ENCODE measurements at places on chromosomes 5 and 9. TPM values are rescaled to one million over a fixed set of nuclear protein-coding genes. Genes with fewer than 3 reads are reported as not detected.
A peak's percentile ranks its signal among the peaks of the same experiment; 100 is the strongest.

SH3GL2 gene
- total RNA-seq, result 0.34 TPM

SKP2 gene
- 93.8 TPM for total RNA-seq

NR5A1 gene
- 0.25 TPM for total RNA-seq

SPINK6 gene
- not detected for total RNA-seq

LRRC19 gene
- total RNA-seq, result not detected

NR2F1 gene
- total RNA-seq, result 19.7 TPM

ADGRD2 gene
- total RNA-seq, result 0.62 TPM

MED22 gene
- 36.0 TPM for total RNA-seq

DNA sequence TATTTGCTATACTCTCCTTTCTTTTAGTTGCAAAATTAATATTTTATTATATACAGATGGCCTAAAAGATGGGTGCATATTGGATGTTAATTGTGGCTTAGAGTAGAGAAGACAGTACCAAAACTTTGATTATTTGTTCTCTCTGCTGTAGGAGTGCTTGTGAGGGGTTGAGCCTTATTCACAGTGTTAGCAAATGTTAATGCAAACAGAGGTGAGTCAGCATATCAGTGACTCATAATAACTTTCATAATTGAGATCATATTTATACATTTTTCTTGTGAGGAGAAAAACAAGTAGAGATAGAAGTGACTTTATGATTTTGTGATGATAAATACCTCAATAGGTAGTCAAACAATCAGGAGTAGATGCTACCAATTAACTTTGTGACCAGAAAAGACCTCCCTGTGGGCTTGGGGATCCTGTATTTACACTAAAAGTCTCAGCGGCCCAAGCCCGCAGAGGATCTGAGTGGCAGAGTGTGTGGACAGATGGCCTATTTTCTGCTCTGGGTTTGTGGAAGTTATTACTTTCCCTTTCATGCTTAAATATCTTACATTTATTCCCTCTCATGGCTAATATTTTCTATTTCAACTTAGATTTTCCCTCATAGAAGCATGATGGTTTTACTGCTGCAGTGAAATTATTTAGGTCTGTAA is 226.5 kb downstream of the TAF11L14 start:
- no peaks in the 10 kb centered on the region for H3K4me1 ChIP-seq
- no peak overlapping the region for H3K27ac ChIP-seq
- H3K27me3 ChIP-seq, result no peaks in the 10 kb centered on the region
- no peak overlapping the region for H3K4me3 ChIP-seq
- DNase-seq, result no peak

GRCh38 chr5:107769519-107769918 is 98.8 kb upstream of the EFNA5 start:
- peak overlapping the region; percentile 77 for H3K27ac ChIP-seq
- DNase-seq, result no peak
- H3K4me1 ChIP-seq, result peaks cover 18% of the 10 kb centered on the region
- H3K4me3 ChIP-seq, result no peak overlapping the region
- H3K27me3 ChIP-seq, result no peaks in the 10 kb centered on the region

DNA sequence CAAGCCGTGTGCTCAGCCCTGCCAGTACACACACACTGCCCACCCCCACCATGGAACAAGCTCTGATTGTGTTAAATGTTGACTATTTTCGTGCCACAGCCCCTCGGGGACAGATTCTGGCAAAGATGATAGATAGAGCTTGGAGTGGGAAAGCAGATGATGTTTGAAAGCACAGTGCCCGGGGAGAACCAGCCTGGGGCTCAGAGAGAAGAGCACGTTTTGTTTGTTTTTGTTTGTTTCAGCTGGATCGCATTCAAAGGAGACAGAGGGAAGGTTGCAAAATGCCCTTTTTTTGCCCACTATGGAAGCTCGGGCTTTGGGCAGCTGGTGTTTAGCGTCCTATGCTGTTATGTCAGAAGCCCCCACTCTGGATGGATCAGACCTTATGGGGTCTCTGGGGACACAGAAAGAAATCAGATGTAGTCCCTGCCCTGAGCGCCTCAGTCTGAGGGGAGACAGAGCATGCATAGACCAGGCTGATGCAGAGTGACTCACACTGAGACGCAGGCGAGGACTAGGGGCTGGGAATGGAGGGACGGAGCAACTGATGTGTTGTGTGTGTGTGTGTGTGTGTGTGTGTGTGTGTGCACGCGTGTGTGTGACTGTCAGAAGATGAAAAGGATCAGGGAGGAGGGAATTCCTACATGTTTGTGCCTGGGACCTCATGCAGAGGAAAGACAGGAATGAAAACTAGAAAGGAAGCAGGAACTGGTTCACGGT is 229.7 kb downstream of the MELK start:
- DNase-seq, result no peak
- H3K4me3 ChIP-seq, result no peak overlapping the region
- H3K27ac ChIP-seq, result no peak overlapping the region
- H3K4me1 ChIP-seq, result no peaks in the 10 kb centered on the region
- no peaks in the 10 kb centered on the region for H3K36me3 ChIP-seq

- H3K4me1 ChIP-seq, result peaks cover 8% of the 10 kb centered on the region
- no peak overlapping the region for H3K4me3 ChIP-seq
- H3K36me3 ChIP-seq, result peaks cover 9% of the 10 kb centered on the region
- H3K27ac ChIP-seq, result no peak overlapping the region
- no peak for DNase-seq
- no peaks in the 10 kb centered on the region for H3K27me3 ChIP-seq
Measured at GRCh38 chr9:123048748-123049147, 15.3 kb downstream of the GPR21 start.

- no peak for DNase-seq
- no peaks in the 10 kb centered on the region for H3K36me3 ChIP-seq
- H3K27ac ChIP-seq, result no peak overlapping the region
Measured at GRCh38 chr5:39256477-39257235, 37.3 kb upstream of the FYB1 start.

GRCh38 chr9:91089405-91090129 is 272.2 kb downstream of the AUH start:
- H3K27ac ChIP-seq, result no peak overlapping the region
- peaks cover 7% of the 10 kb centered on the region for H3K36me3 ChIP-seq
- H3K4me1 ChIP-seq, result no peaks in the 10 kb centered on the region
- DNase-seq, result no peak

DNA sequence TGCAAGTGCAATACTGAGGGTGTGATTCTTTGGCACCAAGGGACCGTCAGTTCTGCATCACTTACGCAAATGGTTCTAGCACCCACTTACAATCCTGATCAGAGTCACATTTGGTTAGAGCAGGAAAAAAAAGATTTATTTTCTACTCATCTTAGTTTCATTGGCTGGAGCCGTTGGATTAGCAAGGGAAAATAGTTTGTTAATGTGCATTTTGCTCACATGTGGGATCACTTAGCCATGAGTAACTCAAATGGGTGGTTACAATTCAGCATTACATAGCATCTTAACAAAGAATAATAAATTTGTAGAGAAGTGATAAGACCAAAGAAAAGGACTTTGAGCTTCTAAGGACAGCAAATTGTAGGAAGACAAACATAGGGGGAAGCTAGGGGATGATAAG is 216.9 kb downstream of the AUH start:
- H3K27ac ChIP-seq, result no peak overlapping the region
- no peak overlapping the region for H3K4me3 ChIP-seq
- H3K36me3 ChIP-seq, result no peaks in the 10 kb centered on the region
- H3K4me1 ChIP-seq, result no peaks in the 10 kb centered on the region
- DNase-seq, result no peak
- no peaks in the 10 kb centered on the region for H3K27me3 ChIP-seq

- no peaks in the 10 kb centered on the region for H3K36me3 ChIP-seq
- no peak overlapping the region for H3K27ac ChIP-seq
- H3K4me3 ChIP-seq, result no peak overlapping the region
Measured at GRCh38 chr5:143781993-143782520, 29.9 kb upstream of the HMHB1 start.

GRCh38 chr5:120512791-120513650 is 48.9 kb downstream of the PRR16 start:
- no peak for DNase-seq
- no peaks in the 10 kb centered on the region for H3K27me3 ChIP-seq
- H3K36me3 ChIP-seq, result no peaks in the 10 kb centered on the region
- peaks cover 21% of the 10 kb centered on the region for H3K4me1 ChIP-seq

DNA sequence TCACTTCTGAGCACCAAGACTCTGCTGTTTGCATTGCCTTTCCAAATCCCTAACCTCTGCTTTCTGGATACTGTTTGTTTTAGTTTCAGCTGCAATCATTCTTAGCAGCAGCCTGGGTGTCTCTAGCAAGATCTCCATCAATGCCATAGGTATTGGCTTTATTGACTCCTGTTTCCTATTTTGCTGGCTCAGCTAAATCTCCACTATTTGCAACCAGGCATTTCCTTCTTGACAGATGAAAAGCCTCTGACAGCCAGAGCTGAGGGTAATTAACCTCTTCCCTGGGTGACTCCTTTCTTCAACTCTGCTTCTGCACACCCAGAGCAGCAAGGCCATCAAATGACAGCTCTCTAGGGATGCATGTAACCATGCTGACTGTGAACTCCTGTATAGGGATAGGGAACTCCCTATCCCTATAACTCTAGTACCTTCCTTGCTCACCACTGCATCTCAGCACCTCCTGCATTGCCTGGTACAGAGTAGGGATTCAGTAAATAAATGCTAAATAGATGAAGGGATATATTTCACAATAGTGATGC is 293.5 kb downstream of the TRIM32 start:
- H3K27me3 ChIP-seq, result peaks cover 6% of the 10 kb centered on the region
- peaks cover 3% of the 10 kb centered on the region for H3K4me1 ChIP-seq
- no peaks in the 10 kb centered on the region for H3K36me3 ChIP-seq

DNA sequence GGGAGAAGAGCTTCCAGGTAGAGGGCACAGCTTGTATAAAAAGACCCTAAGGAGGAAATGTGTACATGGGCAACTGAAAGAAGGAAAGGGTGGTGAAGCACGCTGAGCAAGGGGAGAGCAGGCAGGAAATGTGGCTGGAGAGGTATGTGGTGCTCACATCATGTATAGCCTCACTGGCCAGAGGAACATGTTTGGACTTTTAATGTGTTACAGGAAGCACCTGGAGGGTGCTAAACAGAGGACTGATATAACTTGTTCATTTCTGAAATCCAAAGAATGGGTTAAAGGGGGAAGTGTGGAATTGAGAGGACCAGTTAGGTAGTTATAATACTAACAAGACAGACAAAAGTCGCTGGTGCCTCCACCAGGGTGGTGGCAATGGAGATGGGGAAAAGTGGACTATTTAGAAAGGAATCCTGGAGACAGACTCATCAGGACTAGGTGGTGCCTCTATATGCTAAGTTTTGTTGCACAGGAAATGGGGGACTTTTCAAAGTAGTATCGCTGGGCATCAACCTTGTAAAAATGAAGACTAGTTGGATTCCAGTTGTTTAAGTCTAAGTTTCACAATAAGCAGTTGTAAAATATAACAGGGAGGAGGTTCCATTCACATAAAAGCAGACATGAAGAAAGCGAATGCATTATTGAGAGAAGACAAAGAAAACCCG is 63.1 kb upstream of the CD180 start:
- no peaks in the 10 kb centered on the region for H3K36me3 ChIP-seq
- peaks cover 12% of the 10 kb centered on the region for H3K4me1 ChIP-seq
- H3K4me3 ChIP-seq, result no peak overlapping the region
- no peak overlapping the region for H3K27ac ChIP-seq
- no peaks in the 10 kb centered on the region for H3K27me3 ChIP-seq

- no peak overlapping the region for H3K27ac ChIP-seq
- no peaks in the 10 kb centered on the region for H3K4me1 ChIP-seq
- no peak for DNase-seq
- peaks cover 37% of the 10 kb centered on the region for H3K27me3 ChIP-seq
Measured at GRCh38 chr9:123795336-123795735, 134.6 kb downstream of the DENND1A start.

DNA sequence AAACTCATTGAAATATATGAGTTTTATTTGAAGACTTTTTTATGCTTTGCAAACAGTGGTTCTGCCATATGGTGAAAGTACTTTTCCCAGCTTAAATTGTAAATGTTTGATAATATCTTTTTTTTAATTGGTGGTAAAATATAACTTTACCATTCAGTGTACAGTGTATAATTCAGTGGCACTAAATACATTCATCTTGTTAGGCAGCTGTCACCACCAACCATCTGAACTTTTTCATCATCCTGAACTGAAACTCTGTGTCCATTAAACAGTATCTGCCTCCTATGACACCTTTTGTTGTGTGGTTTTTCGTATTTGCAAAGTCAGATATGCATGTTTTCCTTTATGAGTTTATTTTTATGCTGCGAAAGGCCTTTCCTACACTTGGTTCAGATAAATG is 45.1 kb downstream of the FBXO38 start:
- no peak for DNase-seq
- no peak overlapping the region for H3K27ac ChIP-seq
- no peaks in the 10 kb centered on the region for H3K4me1 ChIP-seq
- no peaks in the 10 kb centered on the region for H3K27me3 ChIP-seq
- peaks cover 44% of the 10 kb centered on the region for H3K36me3 ChIP-seq
- H3K4me3 ChIP-seq, result no peak overlapping the region

- H3K36me3 ChIP-seq, result no peaks in the 10 kb centered on the region
- no peaks in the 10 kb centered on the region for H3K27me3 ChIP-seq
- H3K4me3 ChIP-seq, result no peak overlapping the region
- peaks cover 10% of the 10 kb centered on the region for H3K4me1 ChIP-seq
- no peak for DNase-seq
- no peak overlapping the region for H3K27ac ChIP-seq
Measured at GRCh38 chr5:61052882-61053281, 107.9 kb downstream of the NDUFAF2 start.

GRCh38 chr5:30331534-30331933 is 862.0 kb upstream of the CDH6 start:
- no peaks in the 10 kb centered on the region for H3K27me3 ChIP-seq
- no peaks in the 10 kb centered on the region for H3K36me3 ChIP-seq
- H3K27ac ChIP-seq, result no peak overlapping the region
- DNase-seq, result no peak
- H3K4me3 ChIP-seq, result no peak overlapping the region

- H3K27ac ChIP-seq, result peak overlapping the region; percentile 93
- peak overlapping the region; percentile 90 for H3K4me3 ChIP-seq
- DNase-seq, result peak; percentile 72
- H3K27me3 ChIP-seq, result no peaks in the 10 kb centered on the region
- H3K36me3 ChIP-seq, result peaks cover 2% of the 10 kb centered on the region
Measured at GRCh38 chr5:172453986-172454357, 353 bp downstream of the SH3PXD2B start.

DNA sequence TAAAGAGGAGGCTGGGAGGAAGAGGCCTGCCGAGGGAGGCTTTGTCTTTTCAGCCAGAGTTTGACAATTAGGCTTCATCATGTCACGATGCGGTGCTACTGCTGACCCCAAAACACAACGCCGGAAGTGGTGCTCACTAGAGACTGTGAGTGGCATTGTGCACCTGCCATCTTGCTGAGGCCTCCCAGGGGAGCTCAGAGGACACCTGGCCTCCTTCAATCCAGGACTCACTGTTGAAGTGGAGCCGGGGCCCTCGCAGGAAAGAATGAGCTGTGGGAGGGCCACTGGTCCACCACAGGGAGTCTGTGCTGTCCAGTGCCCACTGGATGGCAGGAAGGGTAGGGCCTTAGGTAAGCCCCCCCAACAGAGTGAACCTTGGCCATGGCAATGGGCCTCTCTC is 12.7 kb upstream of the SLC25A48 start:
- H3K4me1 ChIP-seq, result no peaks in the 10 kb centered on the region
- H3K4me3 ChIP-seq, result no peak overlapping the region
- peaks cover 10% of the 10 kb centered on the region for H3K27me3 ChIP-seq

GRCh38 chr9:2494562-2494961 is 127.0 kb upstream of the VLDLR start:
- H3K4me1 ChIP-seq, result peaks cover 35% of the 10 kb centered on the region
- H3K36me3 ChIP-seq, result peaks cover 4% of the 10 kb centered on the region
- no peak for DNase-seq
- no peak overlapping the region for H3K4me3 ChIP-seq
- H3K27ac ChIP-seq, result no peak overlapping the region

All from mesothelial cell of epicardium (in vitro differentiated cells).